T-cell (primary cell): ENCODE measurements at places on chromosomes 3 and 15. TPM values are rescaled to one million over a fixed set of nuclear protein-coding genes. Genes with fewer than 3 reads are reported as not detected.

GRCh38 chr3:127256733-127257271 is 31.0 kb downstream of the PRR20G start:
- H3K4me1 ChIP-seq, result no peaks in the 10 kb centered on the region
- no peaks in the 10 kb centered on the region for H3K27me3 ChIP-seq
- H3K27ac ChIP-seq, result no peak overlapping the region
- H3K4me3 ChIP-seq, result no peak overlapping the region

DNA sequence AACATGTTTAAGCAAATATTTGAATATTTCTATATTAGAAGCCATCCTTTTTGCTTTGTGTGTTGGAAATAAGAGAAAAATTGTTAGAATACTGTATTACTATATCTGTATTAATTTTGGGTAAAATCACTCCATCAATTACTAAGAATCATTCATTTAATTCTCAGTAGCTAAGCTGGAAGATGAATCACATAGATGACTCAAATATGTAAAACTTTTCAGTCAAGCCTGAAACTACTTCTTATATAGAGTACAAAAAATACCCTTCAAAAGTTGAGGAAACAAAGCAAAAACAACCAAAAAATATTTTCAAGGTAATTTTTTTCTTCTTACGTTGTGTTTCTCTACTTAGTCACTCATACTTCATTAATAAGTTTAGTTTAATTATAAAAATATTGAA is 205.7 kb upstream of the ROBO1 start:
- no peaks in the 10 kb centered on the region for H3K27me3 ChIP-seq
- H3K36me3 ChIP-seq, result no peaks in the 10 kb centered on the region
- H3K4me3 ChIP-seq, result no peak overlapping the region
- DNase-seq, result no peak
- H3K4me1 ChIP-seq, result no peaks in the 10 kb centered on the region
- H3K27ac ChIP-seq, result no peak overlapping the region

DNA sequence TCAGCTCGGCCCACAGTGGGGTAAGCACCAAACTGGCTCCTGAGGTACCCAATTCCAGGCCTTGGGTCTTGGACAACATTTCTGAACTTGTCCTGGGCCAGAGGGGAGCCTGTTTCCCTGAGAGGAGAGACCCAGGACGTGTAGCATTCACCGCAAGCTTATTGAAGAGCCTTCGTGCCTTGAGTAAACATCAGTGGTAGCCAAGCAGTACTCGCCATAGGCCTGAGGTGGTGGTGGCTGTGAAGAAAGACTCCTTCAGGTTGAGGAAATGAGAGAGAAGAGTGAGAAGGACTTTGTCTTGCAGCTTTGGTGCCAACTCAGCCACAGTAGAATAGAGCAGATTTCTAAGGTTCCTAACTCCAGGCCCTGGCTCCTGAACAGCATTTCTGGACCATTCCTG is 50.2 kb downstream of the NUDT16 start:
- peaks cover 2% of the 10 kb centered on the region for H3K27me3 ChIP-seq
- no peaks in the 10 kb centered on the region for H3K4me1 ChIP-seq
- H3K4me3 ChIP-seq, result no peak overlapping the region
- no peak overlapping the region for H3K27ac ChIP-seq
- H3K36me3 ChIP-seq, result no peaks in the 10 kb centered on the region
- no peak for DNase-seq

The NMNAT3 gene
- 5.3 TPM for total RNA-seq

DNA sequence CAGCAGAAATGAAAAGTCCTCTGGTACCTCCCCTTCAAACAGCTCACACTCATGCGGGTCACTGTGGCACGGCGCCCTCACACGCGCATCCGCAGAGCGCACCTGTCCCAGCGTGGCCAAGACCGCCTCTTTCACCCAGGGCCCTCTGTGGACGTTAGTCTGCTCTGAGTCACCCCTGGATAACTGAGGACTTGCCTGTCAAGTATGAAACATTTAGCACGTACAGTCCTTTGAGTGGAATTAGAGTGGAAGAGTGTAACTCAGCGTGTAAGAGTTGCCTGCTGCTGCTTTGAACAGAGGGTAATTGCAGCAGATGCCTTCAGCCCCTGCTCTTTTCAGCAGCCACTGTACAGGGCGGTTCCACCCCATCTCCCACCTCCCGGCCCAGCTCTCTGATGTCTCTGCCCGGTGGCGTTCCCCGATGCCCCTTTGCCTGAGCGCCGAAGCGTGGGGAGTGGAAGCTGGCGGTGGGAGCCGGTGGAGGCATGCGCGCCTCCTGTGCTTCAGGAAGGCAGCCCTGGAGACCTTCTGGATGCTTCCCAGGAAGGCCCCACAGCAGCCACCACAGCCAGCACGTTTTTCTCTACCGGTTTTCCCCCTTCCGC is 23.0 kb downstream of the CPN2 start:
- no peaks in the 10 kb centered on the region for H3K36me3 ChIP-seq

The KCNH8 gene
- not detected for total RNA-seq

DNA sequence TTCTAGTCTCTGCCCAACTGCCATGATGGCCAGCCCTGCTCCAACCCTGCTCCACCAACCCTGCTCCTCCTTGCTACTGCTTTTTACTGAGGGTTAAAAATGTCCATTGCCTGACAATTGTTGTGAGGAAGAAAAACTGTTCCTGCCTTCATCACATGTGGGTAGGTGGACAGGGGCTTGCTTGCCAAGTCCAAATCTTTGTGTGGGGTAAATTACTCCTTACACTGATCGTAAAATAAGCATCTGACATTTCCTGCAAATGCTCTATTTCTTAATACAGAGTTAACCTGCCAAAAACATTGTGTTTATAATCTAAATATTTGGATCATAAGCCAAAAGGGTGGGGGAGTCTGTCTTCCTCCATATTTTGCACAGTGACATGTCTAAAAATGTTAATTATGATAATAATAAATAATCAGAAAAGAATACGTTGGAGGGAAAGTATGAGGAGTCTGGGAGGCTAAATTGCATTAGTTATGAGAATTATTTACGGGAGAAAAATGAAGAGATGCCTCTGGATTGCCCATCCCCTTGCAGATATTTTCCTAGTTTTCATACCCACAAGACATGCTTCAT is 242.5 kb upstream of the TBL1XR1 start:
- no peak overlapping the region for H3K27ac ChIP-seq
- H3K4me3 ChIP-seq, result no peak overlapping the region
- no peaks in the 10 kb centered on the region for H3K27me3 ChIP-seq
- no peaks in the 10 kb centered on the region for H3K36me3 ChIP-seq
- DNase-seq, result no peak

- H3K4me3 ChIP-seq, result no peak overlapping the region
- no peaks in the 10 kb centered on the region for H3K36me3 ChIP-seq
- peaks cover 2% of the 10 kb centered on the region for H3K27me3 ChIP-seq
- no peaks in the 10 kb centered on the region for H3K4me1 ChIP-seq
These were observed 148.9 kb downstream of the IL20RB start for GRCh38 chr3:137106612-137107240.

GRCh38 chr3:189324538-189325138 is 152.9 kb downstream of the TPRG1 start:
- no peak overlapping the region for H3K4me3 ChIP-seq
- H3K27ac ChIP-seq, result peak overlapping the region; percentile 84
- H3K36me3 ChIP-seq, result no peaks in the 10 kb centered on the region
- peak; percentile 65 for DNase-seq

DNA sequence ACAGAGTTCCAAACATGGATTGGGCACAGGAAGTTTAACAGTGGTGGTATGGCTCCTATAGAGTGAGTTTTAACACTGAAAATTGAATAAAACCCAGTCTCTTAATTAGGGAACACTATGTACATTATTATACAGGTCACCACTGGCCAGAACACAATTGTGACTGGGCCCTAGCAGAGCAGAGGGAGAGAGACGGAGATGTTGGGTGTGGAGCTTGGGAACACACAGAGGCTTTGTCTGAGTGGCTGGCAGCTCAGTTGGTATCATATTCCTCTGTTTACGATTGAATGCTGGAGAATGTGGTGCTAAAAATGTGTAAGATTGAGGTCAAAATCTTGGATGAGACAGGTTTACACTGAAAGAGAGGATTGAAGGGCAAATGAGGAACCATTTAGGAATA is 6.8 kb upstream of the MOBP start:
- peaks cover 12% of the 10 kb centered on the region for H3K27me3 ChIP-seq
- H3K4me1 ChIP-seq, result no peaks in the 10 kb centered on the region
- DNase-seq, result no peak
- no peak overlapping the region for H3K4me3 ChIP-seq
- H3K36me3 ChIP-seq, result no peaks in the 10 kb centered on the region

GRCh38 chr3:2793987-2794386 is 316.2 kb downstream of the IL5RA start:
- H3K4me3 ChIP-seq, result no peak overlapping the region
- H3K27me3 ChIP-seq, result no peaks in the 10 kb centered on the region
- DNase-seq, result no peak
- H3K4me1 ChIP-seq, result no peaks in the 10 kb centered on the region
- no peak overlapping the region for H3K27ac ChIP-seq

The SLCO2A1 gene
- 0.25 TPM for total RNA-seq

The FAM227B gene
- 11.2 TPM for total RNA-seq

The LRRC15 gene
- total RNA-seq, result not detected

The ZFAND6 gene
- total RNA-seq, result 54.0 TPM

DNA sequence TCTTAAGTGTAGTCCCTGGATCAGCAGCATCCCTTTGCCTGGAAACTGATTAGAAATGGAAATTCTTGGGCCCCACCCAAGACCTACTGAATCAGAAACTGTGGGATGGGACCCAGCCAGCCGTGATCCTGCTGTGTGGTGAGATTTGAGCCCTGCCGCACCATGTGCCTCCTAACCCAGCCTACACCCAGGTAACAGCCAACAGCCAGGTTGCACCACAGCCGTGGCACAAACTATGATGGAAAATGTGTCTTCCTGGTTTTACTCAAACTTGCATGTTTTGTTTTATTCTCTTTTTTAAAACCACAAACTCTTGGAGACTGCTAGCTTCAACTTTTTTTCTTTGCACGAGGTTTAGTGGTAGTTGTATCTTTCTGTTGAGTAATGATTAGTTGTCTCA is 2.6 kb downstream of the LIMD1 start:
- H3K36me3 ChIP-seq, result peaks cover 3% of the 10 kb centered on the region
- no peak for DNase-seq
- no peak overlapping the region for H3K27ac ChIP-seq
- peaks cover 86% of the 10 kb centered on the region for H3K4me1 ChIP-seq
- peak overlapping the region; percentile 20 for H3K4me3 ChIP-seq

- no peak overlapping the region for H3K4me3 ChIP-seq
- H3K4me1 ChIP-seq, result no peaks in the 10 kb centered on the region
- DNase-seq, result no peak
- no peak overlapping the region for H3K27ac ChIP-seq
- H3K27me3 ChIP-seq, result peaks cover 36% of the 10 kb centered on the region
These were observed 81.6 kb downstream of the PLXNA1 start for GRCh38 chr3:127064391-127065137.

The SLC7A14 gene
- not detected for total RNA-seq

DNA sequence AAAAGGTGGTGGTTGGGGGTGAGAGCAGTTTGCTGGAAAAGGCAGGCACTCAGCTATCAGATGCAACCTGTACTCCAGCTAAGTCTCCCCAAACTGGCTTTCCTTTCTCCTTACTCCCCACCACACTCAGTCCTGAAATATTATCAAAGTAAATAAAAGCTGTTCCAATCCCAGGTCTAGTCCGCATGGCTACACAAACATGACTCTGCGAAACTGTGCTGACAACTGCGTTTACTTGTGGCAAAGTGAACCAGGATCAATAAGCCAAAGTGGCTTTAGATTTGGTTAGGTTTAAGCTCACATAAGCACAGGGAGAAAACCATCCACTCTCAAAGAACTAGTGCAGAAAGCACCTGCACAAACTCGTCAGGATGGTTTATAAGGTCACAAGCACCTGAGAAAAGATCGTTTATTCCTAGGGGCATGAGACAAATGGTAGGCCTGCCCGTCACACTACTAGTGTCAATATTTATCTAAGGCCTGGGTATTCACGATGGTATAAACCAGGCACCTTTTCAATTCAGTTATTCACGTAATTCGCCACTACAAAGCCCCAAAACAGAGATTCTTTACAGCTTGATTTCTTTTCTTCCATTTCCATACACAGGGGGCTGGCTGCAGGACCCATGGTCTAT is 25.3 kb downstream of the LRIG1 start:
- DNase-seq, result no peak
- no peak overlapping the region for H3K27ac ChIP-seq

The ARHGEF26 gene
- total RNA-seq, result 0.23 TPM

The NTRK3 gene
- total RNA-seq, result not detected

The GPR27 gene
- total RNA-seq, result 0.42 TPM

- no peaks in the 10 kb centered on the region for H3K36me3 ChIP-seq
- no peak overlapping the region for H3K27ac ChIP-seq
- no peaks in the 10 kb centered on the region for H3K4me1 ChIP-seq
- no peak for DNase-seq
- peaks cover 57% of the 10 kb centered on the region for H3K27me3 ChIP-seq
These were observed 69.7 kb upstream of the LINGO1 start for GRCh38 chr15:77702211-77702957.

DNA sequence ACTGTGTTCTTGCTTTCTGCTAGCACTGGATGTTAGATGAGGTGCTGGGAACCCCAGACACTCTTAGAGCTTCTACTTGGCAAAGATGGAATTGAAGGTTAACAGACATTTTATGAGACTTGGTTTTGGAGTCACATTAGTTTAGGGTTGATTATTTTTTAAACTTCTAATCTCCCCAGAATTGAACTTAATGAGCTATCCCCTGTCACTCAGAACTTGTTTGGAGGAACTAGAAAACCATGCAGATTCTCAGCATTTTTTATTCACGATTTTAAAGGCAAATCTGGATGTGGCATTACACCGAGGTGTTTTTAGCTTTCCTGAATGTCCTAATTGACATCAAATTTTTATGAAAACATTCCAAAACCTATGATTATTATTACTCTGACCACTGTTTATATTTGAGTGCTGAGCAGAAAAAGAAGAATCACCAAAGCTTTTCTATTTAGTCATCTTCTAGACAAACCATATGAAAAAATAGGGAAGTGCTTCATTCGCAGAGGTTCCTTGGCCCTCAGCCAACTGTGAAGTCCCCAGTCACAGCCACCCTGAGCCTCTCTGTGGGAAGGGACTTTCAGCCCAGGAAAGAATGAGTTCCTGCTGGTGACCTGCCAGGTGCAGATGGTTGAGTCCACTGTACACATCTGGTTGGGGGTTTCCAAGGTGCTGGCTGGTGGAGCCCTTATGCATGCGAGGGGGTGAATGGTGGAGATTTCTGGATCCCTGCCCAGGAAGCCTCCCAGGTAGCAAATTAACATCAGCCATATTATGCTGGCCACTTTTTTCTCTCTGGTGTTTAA is 196.0 kb upstream of the TOPAZ1 start:
- no peak overlapping the region for H3K4me3 ChIP-seq
- H3K27ac ChIP-seq, result no peak overlapping the region
- no peaks in the 10 kb centered on the region for H3K36me3 ChIP-seq
- H3K27me3 ChIP-seq, result no peaks in the 10 kb centered on the region
- DNase-seq, result no peak

The ZNF501 gene
- total RNA-seq, result 5.6 TPM

DNA sequence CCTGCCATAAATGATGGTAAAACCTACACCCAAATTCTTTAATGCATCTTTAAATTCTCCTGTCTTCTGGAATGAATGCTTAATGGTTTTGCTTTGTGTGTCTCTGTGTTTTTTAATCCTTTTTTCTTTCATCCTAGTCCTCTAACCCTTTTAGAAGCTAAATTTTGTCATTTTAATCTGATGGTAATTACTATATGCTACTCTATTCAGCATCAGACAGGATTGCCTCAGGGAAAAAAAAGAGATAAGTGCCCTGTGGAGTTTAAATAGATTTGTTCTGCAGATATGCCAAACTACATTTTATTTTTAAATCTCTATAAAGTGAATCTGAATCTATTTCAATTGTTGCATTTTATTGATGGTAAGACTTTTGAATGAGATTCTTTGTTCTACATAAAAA is 966.8 kb downstream of the NSUN3 start:
- H3K36me3 ChIP-seq, result no peaks in the 10 kb centered on the region
- no peaks in the 10 kb centered on the region for H3K4me1 ChIP-seq
- no peak for DNase-seq
- H3K27me3 ChIP-seq, result no peaks in the 10 kb centered on the region
- no peak overlapping the region for H3K27ac ChIP-seq
- H3K4me3 ChIP-seq, result no peak overlapping the region

The ST8SIA2 gene
- not detected for total RNA-seq
